ENCODE measurements at places on chromosomes 11 and 22.

DNA sequence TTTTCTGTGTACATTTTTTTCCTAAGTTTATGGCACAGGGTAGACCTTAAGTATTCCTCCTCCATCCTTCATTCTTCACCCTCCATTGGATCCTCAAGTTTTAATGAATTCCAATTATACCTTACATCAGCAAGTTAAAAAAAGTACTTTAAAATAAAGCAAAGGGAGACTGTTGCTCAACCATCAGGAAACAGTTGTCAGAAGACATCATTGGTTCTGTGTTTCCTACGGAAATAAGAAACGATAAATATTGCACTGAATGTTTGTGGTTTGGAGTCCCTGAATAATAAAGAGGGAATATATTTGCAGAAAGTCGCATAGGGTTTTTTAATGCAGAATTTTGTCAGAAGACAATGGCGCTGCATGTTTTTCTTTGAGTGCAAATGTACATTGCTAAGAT, 28.1 kb upstream of the LDHA start:
- DNase-seq: no peak

GRCh38 chr11:85737738-85738137, 51.7 kb upstream of the CCDC89 start:
- DNase-seq: no peak

DNA sequence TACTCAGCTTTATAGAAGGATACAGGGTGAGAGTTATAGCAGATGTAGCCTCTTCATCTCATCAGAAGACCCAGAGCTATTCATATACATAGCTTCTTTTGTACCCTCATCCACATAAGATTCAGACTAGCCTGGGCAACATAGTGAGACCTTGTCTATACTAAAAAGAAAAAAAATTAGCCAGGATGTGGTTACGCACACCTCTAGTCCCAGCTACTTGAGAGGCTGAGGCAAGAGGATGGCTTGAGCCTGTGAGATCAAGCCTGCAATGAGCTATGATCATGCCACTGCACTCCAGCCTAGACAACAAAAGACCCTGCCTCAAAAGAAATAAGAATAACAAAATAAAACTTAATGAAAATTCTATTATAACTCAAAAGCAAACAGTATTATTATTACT, 36.7 kb upstream of the B3GNT6 start:
- no peak for DNase-seq

- no peak for DNase-seq
Observed at GRCh38 chr11:74815966-74816365, 67.3 kb downstream of the RNF169 start.

DNA sequence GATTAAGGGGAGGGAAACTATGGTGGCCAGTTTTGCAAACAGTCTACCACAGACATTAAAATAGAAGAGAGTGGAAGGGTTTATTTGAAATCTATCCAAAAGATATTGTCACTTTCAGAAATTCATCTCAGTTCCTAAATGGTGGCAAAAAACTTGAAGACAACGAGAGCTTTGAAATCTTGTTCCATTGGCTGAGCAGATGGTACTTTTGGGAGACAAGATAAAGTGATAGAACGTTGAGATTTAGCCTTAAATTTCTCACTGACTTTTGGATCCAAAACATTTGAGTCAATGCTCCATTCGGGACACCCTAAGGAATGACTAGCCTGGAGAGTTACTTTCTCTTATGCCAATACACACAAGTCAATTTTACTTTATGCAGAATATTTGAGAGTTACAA, 319.1 kb upstream of the LARGE1 start:
- DNase-seq: no peak

DNA sequence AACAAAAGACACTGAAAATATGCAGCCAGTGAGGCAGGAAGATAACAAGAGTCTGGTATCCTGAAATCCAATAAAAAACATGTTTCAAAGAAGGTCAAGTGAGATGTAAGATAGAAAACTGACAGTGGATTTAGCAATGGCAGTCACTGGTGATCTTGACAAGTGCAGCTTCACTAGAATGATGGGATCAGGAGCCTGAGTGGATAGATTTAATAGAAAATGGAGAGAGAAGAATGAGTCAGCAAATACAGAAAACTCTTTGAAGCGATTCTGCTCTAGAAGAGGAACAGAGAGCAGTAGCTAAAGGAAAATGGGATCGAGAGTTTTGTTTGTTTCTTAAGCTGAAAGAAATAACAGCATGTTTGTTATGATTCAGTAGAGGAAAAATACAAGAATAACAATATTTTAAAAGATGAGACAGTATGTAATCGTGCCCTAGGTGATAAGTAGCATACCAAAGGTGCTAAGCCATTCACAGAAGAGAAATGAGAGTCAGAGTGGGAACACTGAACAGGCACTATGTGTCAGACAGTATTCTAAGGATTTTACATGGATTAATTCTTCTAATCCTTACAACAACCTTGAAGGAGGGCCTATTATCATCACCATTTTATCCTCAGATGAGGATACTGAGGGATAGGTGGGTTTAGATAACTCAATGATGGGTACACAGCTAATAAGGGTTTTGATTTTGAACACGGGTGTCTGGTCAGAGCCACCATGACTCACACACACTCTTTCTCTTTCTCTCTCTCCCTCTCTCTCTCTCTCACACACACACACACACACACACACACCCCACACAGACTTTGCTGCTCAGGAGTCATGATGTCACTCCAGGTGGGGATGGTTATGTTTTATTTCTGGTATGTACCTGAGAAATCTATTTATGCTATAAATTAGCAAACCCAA, 36.3 kb downstream of the MRE11 start:
- no peak for DNase-seq
